ENCODE measurements at places on chromosomes 16 and 17.

DNA sequence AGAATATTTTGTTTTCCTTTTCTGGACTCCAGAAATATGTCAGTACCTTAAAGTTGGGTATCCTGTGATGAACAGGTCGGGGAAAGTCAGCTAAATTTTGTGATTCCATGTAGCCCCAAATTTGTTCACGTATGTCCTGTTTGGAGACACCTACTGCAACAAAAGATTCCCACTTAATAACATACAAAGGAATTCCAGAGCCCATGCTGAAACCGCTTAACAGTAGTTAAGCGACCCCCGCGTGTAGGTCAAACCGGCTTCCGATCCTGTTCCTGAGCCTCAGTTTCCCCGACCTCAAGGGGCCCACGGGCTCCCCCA, 477 bp downstream of the MTHFSD start:
- no peak for DNase-seq

- DNase-seq: no peak
Observed at GRCh38 chr16:73054125-73054484, 6.2 kb upstream of the ZFHX3 start.

DNA sequence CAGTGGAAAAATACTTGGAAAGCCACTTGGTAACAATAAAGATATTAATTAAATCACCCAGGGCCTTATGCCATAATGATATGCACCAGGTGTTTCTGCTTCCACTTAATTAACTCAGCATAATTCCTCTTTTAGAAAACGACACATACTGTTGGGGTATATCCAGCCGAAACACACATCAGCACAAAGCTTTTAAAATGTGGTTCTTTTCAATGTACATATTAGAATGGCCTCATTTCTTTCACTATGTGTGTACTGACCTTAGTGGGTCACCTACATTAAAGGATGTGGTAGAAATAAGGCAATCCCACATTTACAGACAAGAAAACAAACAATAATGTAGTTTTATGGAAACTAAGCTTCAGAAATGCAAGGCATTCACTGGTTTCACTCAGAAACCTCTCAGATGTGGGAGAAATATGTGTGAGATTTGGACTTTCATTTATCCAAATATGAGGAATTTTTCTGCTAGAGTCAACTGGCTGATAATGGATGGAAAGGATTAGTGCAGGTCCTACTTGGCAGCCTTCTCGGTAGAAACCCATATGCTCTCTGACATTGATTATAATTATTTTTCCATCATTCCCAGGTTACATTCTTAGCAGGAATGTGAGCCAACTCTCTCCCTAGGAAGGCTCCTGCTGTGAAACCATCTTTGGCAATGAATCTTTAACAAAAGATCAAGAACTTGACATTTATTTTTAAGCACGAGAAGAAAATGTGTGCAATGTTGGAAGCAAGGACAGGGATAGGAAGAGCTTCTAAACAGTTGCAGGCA, 66.7 kb upstream of the DHX40 start:
- no peak for DNase-seq

DNA sequence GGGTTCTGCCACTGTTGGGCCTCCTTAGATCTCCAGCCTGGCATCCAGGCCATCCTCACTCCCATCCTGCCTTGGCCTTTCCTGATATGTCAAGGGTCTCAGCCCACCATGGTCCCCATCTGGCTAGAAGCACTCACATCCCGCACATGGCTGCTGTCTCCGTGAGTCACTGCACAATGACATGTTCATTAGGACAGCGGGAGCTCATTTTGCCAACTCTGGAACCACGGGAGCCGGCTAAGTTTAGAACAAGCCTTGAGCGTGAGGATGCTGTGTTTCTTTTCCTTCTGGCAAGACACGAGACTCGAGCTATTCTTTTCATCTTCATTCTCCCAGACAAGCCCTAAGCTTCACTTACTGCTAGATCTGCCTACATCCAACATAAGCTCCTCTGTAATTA, 65.7 kb upstream of the KSR1 start:
- DNase-seq: no peak

- no peak for DNase-seq
Observed at GRCh38 chr17:46086821-46087220, 87.8 kb downstream of the STH start.

- DNase-seq: no peak
Observed at GRCh38 chr17:42279776-42280630, 3.8 kb upstream of the STAT5B start.

- DNase-seq: no peak
Observed at GRCh38 chr17:79053251-79053925, 21.2 kb upstream of the ENGASE start.

- DNase-seq: no peak
Observed at GRCh38 chr16:57486858-57487834, 853 bp upstream of the DOK4 start.

DNA sequence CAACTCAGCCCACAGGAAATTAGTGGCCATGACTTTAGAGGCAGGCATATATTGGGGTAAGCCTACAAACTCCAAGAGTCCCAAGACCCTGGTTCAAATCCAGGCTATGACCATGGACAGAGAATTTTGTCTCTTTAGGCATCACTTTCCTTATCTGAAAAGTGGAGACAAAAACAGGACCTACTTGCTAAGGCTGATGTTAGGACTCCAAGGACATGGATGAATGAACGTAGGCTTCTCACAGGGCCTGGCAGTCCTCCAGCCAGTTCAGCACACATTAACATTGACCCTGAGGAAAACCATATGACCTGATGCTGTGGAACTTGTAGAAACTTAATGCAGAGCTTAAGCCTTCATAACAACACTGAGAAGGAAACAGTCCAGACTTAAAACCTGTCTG, 1.4 kb downstream of the FKBP10 start:
- no peak for DNase-seq

DNA sequence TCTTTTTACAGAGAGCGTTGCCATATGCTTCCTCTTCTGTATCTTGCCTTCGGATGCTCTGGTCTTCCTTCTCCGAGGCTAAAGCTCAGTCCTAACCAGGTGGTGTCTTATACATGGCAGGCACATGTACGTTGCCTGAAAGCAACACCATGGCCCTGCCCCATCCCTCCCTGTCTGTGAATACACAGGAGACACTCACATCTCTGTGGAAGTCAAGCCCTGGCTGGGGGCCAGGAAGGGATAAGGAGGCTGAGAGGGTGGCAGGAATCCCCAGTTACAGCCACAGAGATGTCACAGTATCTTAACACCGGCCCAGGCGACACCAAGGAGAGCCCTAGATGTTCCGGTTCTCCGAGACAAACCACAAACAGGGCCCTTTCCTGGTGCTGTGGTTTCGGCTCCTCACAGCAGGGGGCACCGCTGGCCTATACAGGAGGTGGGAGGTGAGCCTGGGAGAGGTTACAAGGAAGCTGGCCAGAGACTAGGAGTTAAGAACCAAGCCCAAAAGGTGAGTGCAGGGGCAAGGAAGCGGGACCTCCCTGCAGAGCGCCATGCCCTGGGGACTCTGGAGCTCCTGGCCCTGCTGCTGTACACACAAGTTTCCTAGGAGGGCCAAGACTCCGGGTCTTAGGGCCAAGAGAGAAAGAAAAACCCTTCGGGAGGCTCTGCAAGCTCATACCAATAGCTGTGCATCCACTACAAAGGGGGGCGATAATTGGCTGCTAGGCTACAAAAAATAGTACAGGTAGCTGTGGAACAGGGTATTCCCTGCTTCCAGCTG, 41.7 kb downstream of the SRL start:
- peak; percentile 60 for DNase-seq

DNA sequence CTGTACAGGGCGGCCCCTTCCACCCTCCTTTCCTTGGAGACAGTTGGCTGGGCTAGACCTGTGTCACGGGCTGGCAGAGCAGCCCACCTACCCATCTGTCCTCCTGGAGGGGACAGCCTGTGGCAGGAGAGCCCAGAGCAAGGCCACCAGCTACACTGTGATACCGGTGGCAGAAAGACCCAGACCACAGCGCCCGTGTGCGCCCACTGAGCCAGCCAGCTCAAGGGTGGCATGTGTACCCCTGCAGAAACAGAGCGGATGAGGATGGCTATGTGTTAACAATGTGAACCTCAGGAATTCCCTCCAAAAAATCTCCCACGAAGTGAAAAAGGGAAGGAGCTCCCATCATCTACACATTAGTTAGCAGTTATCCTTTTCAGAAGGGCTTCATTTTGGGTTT, 7.1 kb downstream of the HBQ1 start:
- DNase-seq: no peak

GRCh38 chr17:77200711-77201110, 59.9 kb downstream of the SEC14L1 start:
- DNase-seq: peak; percentile 26

DNA sequence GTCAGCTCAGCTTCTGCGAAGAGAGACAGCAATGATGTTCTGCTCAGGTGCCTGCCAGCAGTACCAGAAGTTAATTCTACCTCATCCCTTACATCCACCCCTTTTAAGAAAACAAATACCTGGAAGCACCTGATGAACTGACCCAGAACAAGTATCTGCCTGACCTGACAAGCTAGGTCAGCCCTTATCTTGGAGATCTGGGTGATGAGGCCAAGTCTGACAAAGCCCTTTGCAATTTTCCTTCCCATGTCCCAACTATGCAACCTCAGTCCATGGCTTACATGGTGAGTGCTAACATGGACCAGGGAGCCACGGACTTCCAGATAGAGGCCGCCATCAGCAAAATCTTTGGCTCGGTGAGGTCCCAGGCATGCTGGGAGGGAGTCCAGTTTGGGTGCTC, 3.6 kb downstream of the ACADVL start:
- no peak for DNase-seq

- DNase-seq: no peak
Observed at GRCh38 chr16:56120447-56121155, 70.7 kb upstream of the GNAO1 start.

DNA sequence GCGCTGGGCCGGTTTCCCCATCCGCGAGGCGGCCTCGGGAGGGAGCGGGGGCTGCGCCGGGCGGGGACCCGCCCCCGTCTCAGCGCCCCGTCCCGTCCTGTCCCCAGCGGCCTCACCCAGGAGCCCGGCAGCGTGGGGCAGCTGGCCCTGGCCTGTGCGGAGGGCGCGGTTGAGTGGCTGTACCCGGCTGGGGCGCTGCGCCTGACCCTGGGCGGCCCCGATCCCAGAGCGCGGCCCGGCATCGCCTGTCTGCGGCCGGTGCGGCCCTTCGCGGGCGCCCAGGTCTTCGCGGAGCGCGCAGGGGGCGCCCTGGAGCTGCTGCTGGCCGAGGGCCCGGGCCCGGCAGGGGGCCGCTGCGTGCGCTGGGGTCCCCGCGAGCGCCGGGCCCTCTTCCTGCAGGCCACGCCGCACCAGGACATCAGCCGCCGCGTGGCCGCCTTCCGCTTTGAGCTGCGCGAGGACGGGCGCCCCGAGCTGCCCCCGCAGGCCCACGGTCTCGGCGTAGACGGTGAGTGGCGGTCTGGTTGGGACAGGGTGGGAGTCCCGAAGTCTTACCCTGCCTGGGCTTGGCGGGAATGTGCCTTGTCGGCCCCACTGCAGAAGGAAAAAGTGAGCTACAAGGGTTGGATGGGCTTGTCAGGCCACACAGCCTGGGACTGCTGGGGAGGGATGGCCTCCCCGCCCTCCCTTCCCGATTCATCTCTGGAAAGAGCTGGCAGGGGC, 720 bp downstream of the METRN start:
- DNase-seq: peak; percentile 60

- no peak for DNase-seq
Observed at GRCh38 chr17:44466339-44466738, 36.9 kb downstream of the GPATCH8 start.

DNA sequence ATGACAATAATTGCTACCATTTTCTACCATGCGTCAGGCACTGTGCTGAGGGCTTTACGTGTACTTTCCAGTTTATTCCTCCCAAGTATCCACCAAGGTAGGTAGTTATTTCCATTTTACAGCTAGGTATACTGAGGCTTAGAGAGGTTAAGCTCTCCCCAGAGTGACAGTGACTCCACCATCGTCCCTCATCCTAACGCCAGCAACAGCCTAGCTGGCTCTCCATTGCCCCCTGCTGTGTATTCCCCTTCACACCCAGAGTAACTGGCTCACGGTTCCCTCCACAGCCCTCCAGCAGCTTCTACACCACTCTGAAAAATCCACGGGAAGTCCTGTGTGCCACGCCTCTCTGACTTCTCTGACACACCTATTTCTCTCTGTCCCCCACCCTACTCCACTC, 7.1 kb upstream of the ASGR1 start:
- DNase-seq: peak; percentile 33
